ENCODE measurements at places on chromosomes 6 and 20.

DNA sequence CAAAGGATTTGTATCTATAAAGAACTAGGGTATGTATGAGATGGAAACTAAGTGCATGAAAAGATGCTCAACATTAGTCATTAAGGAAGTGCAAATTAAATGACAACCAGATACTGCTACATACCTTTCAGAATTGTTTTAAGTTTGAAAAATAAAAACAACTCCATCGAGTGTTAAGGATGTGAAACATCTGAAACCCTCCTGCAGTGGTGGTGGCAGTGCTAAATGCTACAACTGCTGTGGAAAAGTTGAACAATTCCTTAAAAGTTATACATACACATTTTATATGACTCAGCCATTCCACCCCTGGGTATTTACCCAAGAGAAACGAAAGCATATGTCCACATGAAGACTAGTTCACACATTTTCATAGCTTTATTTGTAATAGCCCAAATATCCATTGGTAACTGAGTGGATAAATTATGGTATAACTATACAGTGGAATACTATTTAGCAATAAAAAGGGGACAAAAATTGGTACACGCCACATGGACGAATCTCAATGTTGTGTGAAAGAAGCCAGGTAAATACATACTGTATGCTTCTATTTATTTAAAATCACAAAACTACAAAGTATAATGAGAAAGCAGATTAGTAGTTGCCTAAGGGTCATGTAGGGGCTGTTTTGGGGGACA lies 10.6 kb downstream of the ARMH2 start:
- no peak for DNase-seq

GRCh38 chr20:13443690-13444089 lies 195.0 kb downstream of the TASP1 start:
- no peak for DNase-seq

- DNase-seq, result no peak
Observed at GRCh38 chr20:62258499-62259293, 20.4 kb downstream of the OSBPL2 start.

- DNase-seq, result no peak
Observed at GRCh38 chr20:31954500-31954899, 2.7 kb upstream of the PDRG1 start.

DNA sequence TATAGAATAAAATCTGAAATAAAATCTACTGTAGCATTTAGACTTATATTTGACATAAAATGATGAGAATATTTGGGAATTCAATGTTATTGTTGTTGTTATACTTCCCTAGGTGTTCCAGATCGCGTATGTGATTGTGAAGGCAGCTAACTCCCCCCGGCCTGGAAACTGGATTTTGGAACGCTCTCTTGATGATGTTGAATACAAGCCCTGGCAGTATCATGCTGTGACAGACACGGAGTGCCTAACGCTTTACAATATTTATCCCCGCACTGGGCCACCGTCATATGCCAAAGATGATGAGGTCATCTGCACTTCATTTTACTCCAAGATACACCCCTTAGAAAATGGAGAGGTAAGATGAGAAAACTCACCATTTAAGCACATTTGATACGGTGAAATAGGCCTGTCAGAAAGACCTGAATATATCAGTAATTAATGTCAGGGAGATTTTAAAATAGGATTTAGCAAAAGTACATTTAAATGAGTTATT lies 215.2 kb downstream of the LAMA2 start:
- DNase-seq, result no peak

DNA sequence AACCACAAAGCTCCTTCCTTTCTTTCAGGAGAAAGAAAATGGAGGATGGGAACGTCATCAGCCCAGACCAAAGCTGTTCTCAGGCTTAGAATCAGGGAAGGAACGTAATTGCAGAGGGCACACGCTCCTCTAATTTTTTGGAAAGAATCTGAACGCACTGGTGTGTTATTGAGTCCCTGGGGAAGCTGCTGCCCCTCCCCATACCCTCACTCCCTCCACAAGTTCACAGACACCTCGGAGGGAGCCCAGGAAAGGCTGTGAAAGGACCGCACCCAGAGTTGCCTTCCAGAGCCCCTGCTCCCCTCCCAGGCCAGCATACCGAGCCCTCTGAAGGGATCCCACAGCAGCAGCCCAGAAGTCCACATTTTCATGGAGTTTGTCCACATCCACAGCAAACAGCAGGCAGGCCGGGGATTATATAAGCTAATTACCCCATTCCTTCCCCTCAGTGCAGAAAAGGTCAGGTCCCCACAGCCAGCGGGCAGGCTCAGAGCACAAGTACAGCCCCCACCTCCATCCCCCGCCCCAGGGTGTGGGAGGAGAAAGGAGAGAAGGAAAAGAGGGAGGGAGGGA lies 53.7 kb downstream of the ANKRD60 start:
- no peak for DNase-seq

DNA sequence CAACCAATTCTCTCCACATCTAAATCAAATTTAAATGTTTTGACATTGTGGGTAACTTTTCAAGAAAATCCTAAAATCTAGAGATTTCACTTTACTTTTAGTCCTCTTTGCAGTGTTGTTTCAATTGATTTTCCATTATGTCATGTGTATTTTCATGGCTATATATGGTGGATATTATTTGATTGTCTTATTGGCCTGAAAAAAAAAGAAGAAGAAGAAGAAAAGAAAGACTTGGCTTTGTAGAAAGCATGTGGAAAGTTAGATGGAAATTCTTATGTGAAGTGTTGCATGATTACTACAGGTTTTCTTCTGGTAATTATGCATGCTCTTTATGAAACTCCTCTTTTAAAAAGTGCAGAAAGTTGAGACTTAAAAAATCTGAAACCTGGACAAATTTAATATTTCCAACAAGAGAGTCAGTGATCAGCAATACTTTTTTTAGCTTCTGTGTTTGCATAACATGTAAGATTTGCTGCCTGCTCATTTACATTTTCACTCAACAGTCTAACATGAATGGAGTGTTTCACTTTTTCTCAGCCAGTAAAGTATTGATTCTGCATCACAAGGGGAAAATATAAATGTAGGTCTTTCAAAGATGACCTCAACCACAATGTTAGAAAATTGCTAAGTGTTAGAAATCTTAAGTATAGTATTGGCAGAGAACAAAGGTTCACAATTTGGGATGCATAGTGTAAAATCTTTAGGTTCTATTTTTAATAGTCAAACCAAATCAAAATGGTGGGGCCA lies 438.7 kb downstream of the BCKDHB start:
- no peak for DNase-seq

- DNase-seq, result no peak
Observed at GRCh38 chr6:30840084-30840934, 44.0 kb upstream of the DDR1 start.

GRCh38 chr6:15744818-15745402 lies 82.1 kb upstream of the DTNBP1 start:
- DNase-seq, result no peak

- no peak for DNase-seq
Observed at GRCh38 chr6:139060332-139060731, 31.8 kb downstream of the ABRACL start.

GRCh38 chr6:163387317-163387716 lies 27.2 kb upstream of the QKI start:
- DNase-seq, result no peak

Measured in CD4-positive, alpha-beta T cell treated with Interleukin-1 beta for 1 hour (primary cell).